ENCODE measurements at places on chromosomes 16 and 17.

- DNase-seq, result no peak
Measured at GRCh38 chr17:66171692-66172091, 20.2 kb downstream of the CEP112 start.

DNA sequence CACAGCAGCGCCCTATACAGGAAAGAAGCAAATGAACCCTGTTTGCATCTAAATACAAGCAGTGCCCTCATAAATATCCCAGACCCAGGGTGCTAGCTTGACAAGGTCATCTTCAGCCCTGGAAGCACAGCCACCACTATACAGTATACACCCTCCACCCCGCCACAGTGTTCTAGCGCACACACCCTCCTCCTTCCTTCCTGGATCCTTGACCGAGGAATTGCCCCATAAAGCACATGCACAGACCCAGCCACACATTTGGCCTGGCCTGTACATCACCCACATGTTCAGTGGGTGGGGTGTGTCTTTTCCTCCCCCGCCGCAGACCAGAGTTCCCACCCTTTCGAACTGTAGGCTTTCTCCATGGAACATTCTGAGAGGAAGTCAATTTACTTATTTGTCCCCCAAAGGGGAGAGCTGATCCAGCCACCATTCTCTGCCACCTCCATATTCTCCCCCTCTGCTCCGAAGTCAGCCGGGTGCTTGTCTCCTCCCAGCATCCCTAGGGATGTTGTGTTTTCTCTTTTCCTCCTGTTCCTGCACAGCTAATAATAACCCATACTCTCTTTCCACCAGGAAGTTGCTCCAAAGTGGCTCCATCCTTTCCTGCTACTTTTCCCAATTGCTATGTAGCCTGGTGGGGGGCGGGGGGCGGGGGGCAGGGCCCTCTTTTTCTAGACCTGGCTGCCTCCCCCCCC is 6.6 kb downstream of the ABI3 start:
- DNase-seq, result no peak

GRCh38 chr16:57031156-57031555 is 41.8 kb downstream of the NLRC5 start:
- no peak for DNase-seq

DNA sequence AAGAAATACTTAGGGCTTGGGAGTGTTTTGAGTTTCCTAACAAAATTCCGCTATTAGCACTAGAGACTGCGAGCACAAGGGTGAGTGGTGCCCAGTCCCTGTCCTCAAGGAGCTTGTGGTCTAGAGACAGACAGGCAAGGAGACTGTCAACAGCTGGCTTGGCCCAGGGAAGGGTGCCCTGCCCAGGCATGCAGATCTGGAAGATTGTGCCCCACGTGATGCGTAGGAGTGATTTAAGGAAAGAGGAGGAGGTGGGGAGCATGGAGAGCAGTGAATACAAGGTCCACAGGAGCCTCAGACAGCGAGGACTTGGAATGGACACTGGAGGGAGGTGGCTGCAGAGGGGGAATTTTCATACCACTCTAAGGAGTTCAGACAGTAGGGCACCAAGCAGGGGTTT is 25.0 kb downstream of the SCPEP1 start:
- DNase-seq, result no peak

- no peak for DNase-seq
Measured at GRCh38 chr17:67601897-67602296, 115.8 kb upstream of the NOL11 start.

GRCh38 chr17:15236281-15237105 is 28.6 kb downstream of the PMP22 start:
- no peak for DNase-seq

DNA sequence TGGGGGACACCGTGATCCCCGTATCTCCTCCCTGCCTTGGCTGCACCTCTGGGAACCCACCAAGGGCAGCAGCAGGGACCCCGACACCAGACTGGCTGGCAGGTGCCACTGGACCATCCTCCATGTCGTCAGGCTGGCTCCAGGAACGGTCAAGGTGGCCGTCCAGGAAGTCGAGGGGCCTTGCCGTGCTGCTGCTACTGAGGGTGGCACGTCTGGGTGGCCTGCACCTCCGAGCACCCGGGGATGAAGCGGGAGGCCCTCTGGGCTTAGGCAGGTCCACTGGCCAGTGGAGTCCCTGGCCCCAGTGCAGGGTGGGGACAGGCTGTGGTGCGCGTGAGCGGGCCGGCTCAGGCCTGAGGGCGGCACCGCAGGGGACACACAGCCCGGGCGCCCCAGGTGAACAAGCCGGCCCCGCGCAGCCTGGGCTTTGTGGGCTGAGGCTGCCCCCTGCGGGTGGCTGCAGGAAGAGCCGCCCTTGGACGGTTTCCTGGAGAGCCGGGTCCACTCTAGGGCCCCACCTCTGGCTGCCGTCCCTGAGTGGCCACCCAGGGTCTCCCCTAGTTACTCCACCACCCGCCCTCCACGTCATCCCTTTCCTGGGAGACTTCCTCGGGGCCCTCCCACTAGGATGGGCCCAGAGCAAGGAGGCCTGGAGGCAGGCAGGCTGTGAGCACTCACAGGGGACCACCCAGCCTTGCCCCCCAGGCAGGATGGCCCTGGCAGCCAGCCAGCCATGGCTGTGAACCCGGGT is 42.8 kb upstream of the ZC3H18 start:
- DNase-seq, result no peak

DNA sequence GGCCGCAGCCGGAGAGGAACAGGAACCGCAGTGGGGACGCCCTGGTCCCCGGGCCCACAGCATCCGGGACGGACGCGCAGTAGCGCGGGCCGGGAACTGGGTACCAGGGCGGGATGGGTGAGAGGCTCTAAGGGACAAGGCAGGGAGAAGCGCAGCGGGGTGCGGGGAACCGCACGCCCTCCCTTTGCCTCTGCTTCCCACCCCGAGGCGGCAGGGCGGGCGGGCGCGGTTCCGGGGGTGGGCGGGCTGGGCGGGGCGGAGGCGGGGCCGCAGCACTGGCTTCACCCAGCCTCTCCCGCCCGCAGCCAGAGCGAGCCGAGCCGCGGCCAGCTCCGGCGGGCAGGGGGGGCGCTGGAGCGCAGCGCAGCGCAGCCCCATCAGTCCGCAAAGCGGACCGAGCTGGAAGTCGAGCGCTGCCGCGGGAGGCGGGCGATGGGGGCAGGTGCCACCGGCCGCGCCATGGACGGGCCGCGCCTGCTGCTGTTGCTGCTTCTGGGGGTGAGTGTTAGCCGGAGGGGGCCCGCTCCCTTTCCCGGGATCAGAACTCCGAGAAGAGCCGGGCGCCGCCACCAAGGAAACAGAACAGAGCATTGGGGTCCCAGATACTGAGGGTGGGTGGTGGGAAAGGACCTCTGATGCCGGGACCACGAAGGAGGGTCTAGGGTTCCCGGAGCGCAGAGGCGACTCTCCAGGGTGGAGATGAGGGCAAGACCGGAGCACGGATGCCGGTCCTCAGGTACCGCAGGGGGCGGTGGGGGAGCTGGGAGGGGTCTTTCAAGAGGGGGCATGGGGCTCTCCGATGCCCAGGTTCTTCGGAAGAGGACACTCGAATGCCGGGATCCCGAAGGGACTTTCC is at the start of gene NGFR:
TSS of gene NGFR (plus strand) at position 308 of the 856 bp plus-strand sequence. CDS start at position 433, 125 bp downstream.
- DNase-seq, result no peak

DNA sequence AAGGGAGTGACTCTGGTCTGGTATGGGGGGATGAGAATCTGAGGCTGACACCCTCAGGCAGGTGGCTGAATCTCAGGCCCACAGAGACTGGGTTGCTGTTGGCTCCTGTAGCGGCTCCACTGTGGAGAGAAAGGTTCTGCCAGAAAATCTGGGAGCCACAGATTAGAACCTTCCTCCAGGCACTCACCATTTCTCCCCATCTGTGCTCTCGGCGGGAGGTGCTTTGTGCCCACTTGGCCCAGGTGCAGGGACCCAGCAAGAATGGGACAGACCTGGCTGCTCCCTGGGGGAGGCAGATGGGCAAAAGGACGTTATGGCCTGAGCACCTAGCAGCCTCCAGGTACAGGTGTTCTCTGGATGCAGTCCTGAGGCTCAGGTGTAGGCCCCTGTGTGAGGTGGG is 20.1 kb downstream of the RAB11FIP3 start:
- DNase-seq, result no peak

DNA sequence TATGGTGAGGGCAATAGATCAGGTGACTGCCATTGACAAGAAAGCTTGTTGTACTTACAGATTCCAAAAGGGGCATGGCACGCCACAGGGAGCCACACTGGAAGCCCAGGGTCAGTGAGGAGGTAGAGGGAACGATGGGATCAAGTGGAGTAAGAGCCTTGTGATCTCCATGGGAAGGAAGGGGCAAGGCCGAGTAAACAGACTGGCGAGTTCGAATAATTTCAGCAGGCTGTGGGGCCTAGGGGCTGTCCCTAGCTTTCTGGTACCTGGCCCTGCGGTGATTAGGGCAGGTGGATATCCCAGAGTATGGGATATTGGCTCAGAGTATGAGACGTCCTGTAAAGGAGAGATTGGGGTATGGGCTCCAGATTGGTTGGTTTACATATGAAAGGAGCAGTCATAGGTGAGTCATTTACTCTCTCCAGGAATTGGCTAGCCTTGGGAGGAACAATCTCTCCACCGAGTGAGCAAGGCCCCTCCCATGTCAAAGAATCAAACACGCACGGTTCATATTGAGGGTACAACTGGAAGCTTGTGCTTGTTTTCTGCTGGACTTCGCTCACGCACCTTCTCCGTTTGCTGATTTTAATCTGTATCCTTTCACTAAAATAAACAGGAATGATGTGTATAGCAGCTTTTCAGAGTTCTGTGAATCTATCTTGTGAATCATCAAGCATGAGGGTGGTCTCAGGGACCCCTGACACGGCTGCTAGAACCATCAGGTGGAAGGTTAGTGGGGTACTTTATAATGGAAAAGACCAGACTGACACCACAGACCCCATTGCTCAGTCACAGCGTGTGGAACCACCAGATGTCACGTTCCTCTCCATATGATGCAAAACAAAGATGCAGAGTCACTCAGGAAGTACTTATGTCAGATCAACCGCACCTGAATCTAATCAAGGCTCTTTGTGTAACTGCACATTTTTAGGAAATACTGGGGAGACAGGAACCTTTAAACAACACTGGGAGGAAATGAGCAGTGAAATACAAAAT is 27.9 kb downstream of the GABARAPL2 start:
- DNase-seq, result peak; percentile 30

DNA sequence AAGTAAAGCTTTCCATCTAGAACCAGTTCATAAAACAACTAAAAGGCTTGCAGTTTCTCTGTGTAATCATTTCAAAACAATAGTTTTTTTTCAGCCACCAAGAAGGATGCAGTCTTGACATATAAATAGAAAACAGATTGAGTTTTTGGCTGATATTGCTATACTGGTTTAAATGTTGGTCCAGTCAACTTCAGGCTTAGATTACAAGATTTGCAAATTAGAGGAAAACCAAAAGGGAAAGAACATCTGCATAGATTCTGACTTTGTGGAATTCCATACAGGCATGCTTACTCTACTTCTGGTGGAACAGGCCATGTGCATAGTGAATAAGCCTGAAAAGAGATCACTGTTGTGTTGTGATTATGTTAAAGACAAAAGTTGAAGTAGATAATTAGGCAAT is 150.3 kb downstream of the BCAS3 start:
- DNase-seq, result no peak

GRCh38 chr16:450785-451512 is 25.5 kb downstream of the RAB11FIP3 start:
- DNase-seq, result no peak

DNA sequence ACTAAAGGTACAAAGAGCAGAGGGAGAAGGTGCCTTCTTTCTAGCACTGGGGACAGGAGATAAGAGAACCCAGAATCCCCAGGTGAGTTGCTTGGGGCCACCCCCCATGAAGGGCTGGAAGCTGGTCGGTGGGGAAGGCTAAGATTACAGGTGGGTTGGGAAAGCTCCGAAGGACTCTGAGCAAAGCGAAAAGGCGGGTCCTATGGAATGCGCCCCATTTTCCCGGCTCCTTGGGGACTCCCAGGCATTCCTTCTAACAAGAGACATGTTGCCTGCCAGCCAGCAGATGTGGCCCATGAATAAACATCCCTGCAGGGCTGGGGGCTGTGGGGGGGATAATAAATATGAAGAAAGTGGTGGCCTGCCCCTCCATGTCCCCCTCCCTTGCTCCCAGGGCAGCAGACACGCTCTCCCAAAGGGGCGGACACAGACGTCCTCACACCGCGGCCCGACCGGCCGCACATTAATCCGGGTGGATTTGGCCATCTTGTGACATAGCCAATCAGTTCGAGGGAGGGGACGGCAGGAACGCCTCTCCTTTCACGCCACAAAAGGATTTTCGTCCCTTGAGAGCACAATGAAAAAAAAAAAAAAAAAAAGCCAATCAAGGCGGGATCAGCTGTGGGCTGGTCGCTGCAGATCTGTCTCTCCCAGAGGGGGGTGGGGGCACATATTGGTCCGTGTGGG is 98.5 kb downstream of the SOX9 start:
- no peak for DNase-seq

DNA sequence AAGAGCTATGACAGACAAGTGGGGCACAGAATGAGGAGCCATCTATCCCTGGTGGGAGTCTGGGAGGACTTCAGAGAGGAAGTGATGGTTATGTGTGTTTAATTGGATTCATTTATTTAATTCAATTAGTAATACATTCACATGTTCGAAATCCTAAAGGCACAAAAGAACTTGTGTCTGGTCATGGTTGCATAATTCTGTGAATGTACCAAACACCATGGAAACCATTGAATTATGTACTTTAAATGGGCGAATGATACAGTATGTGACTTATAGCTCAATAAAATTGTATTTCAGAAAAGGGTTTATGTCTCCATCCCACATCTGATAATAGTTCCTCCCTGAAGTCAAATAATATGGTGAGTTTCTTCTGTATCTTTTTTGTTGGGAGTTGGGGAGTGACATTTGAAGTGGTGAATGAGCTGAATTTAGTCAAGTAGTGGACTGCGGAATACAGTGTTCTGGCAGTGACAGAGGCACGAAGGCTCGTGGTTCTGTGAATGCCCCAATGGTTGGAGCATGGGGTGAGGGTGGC is 19.8 kb upstream of the G6PC1 start:
- no peak for DNase-seq

DNA sequence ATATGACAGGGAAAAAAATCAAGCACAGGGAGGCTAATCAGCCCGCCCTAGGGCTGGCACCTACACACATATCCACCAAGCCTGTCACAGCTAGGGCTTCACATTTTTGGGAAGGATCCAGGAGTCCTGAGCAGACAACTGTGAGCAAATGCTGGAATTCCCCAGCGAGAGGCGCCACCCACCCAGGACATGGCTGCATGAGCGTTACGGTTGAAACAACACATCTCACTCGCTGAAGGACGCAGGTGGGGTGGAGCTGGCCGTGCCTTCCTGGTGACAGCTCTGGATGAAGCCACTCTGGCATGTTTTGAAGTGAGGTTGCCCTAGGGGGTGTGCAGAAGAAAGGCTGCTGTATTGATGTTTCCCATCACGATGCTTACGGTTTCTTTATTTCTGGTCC is 315.1 kb upstream of the EEF2KMT start:
- DNase-seq, result no peak

GRCh38 chr17:63435681-63436522 is 10.2 kb downstream of the CYB561 start:
- no peak for DNase-seq

GRCh38 chr16:47197536-47198179 is 53.9 kb upstream of the NETO2 start:
- peak; percentile 10 for DNase-seq

DNA sequence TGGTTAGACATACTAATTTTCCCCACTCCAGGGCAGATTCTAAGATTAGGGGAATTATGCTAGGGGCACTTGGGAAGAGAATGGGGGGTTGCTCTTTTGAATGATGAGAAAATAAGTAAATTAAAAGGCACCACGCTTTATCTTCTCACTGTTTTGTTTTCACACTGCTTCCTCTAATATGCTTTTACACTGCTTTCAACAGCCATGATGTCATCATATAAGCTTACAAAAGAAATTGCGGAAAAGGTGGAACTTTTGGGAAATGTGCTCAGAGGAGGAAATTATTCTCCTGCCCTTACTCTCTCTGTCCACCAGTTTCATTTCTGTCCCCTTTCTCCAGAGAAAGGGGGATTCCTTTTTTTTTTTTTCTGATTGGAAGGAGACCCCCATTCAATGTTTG is 308.2 kb downstream of the TOX3 start:
- no peak for DNase-seq

Data from GM04504 (cell line).